Ureter (tissue), 1 donor: ENCODE measurements at places on chromosomes 5 and 9. TPM values are rescaled to one million over a fixed set of nuclear protein-coding genes. Genes with fewer than 3 reads are reported as not detected.

SOX30 gene
- total RNA-seq, result 0.52 TPM

DNAH5 gene
- 13.3 TPM for total RNA-seq

UBE2QL1 gene
- total RNA-seq, result 0.49 TPM

C9 gene
- total RNA-seq, result not detected

ZNF367 gene
- total RNA-seq, result 1.8 TPM

AGXT2 gene
- not detected for total RNA-seq

HABP4 gene
- total RNA-seq, result 13.4 TPM

ARL14EPL gene
- not detected for total RNA-seq
